ENCODE measurements at places on chromosomes 12 and 14.
A peak's percentile ranks its signal among the peaks of the same experiment; 100 is the strongest.

DNA sequence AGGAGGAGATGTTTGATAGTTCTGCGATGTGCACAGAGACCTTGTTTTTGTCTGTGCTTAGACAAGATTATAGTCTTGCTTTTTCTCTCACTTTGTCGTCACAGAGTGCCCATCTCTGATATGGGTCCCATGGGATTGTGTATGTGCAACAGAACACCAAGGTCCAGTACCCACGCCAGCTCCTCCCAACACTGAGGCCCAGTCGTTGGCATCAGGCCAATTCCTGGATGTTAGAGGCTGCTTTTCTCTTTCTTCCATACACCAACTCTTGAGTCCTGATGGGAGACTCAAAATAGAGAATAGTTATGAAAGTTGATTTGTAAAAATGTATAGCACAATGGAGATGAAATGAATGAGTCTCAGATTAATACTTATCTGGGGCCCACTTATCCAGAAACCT, 22.7 kb upstream of the PRMT8 start:
- DNase-seq = no peak

DNA sequence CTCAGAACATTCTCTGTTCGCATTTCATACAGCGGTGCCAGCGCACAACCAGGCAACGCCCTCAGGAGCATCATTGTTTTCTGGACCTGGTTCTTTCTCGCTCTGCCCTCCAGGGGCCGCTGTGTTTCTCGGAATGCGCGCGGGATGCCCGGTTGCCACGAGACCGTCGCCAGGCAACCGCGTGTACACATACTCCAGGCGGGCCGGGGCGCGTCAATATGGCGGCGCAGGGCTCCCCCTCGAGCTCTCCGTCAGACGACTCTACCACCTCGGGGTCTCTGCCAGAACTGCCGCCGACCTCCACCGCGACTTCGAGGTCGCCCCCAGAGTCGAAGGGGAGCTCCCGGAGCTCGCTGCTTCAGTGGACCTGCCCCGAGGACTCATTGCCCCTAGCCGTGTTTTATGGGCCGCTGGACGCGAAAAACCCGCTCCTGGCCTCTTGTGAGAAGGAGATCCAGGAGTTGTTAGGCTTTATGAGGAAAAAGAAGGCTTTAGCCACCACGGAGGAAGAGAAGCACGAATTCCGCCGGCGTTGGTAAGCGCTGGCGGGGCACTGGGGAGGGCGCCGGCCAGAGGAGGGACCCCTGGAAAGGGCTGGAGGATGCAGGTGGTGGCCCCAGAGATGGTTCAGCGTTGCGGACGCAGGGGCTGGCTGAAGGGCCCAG, at the start of gene CFAP54:
Gene CFAP54 (plus strand): TSS at position 186 of the 665 bp plus-strand sequence. CDS start 33 bp downstream, at position 219.
- peak; percentile 64 for DNase-seq

DNA sequence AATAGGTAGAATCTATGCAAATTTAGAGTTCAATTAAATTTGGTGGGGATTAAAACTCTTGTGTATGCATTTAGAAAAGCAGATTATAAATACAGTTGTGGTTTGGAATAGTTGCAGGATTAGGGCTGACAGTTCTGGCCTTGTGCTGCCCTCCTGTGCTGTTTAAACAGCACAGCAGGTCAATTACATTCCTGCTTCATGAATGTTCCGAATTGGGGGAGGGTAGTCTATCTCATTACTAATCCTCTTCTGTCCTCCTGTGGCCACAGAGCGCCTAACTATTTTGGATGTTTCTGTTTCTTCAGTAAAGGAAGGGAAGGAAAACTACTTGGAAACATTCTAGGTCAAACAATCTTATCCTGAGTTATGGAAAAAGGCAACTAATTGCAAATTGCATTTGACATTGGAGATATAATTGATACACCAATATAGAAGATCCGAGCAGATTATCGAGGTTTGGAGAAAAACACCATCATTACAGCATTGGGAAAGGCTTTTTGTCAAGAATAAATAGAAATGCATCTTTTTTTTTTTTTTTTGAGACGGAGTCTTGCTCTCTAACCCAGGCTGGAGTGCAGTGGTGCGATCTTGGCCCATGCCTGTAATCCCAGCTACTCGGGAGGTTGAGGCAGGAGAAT, 8.7 kb upstream of the GPR19 start:
- DNase-seq = peak; percentile 62

GRCh38 chr14:78446807-78447206, 276.6 kb downstream of the NRXN3 start:
- no peak for DNase-seq

- DNase-seq = no peak
Measured at GRCh38 chr12:16076970-16077522, 165.9 kb downstream of the DERA start.

- DNase-seq = no peak
Measured at GRCh38 chr12:53462935-53463334, 11.0 kb downstream of the PCBP2 start.

DNA sequence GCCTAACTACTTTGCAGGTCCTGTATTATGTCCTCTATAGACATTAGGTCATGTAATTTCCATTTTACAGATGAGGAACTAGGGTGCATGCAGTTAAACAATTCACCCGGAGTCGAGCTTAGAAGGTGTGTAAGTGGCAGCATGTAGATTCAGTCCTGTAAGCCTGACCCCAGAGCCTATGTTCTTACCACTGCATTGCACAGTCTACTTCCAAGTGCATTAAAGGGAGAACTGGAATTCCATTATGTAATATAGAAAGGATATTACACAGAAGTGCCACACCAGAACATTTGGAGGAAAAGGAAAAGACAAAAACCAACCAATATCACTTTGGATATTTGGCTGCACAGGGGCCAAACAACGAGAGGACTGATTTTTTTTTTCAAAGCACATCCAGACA, 1.2 kb downstream of the GLT8D2 start:
- no peak for DNase-seq

DNA sequence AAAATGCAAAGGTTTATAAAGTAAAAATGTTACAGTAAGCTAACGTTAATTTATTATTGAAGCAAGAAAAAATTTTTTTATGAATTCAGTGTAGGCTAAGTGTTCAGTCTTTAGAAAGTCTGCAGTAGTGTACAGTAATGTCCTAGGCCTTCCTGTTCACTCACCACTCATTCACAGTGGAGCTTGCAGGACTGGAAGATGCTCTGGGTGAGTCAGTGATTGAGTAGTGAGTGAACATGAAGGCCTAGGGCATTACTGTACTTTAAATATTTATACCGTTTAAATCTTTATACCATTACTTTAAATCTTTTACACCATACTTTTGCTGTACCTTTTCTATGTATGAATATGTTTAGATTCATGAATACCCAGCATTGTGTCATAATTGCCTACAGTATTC, 120.3 kb upstream of the SLC38A4 start:
- DNase-seq = no peak

DNA sequence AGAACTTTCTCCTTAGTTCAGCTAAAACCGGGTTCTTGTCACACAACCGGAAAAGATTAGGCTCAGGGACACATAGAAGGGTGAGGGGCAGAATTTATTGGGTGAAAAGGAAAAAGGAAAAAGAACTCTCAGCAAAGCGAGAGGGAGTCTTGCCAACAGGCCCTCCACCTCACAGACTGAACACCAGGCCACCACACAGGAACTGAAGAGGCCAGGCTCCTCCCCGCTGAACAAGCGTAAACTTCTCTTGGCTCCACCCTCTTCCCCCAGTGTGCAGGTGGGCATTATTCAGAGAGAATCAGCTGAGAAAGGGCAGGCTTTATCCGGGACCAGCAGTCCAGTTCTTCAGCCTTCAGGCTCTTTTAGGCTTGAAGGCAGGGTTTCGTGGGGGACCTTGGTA, 125.6 kb upstream of the FGD4 start:
- no peak for DNase-seq

DNA sequence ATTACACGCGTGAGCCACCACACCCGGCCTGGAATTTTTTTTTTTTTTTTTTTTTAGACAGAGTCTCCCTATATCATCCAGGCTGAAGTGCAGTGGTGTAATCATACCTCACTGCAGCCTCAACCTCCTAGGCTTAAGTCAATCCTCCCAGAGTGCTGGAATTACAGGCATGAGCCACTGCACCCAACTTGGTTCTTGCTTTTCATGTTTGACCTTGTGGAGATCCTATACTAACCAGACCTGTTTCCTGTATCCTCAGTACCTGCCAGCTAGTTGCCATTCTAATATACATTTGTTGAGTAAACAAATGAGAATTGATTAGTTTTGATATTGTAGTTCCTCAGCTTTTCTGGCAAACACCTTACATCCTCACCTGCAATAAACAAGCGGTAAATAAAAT, 3.2 kb upstream of the VSIG10 start:
- no peak for DNase-seq

Measured in GM04503 (cell line).